ENCODE measurements at places on chromosomes 3 and 15. TPM values are rescaled to one million over a fixed set of nuclear protein-coding genes. Genes with fewer than 3 reads are reported as not detected.
A peak's percentile ranks its signal among the peaks of the same experiment; 100 is the strongest.

GRCh38 chr3:155131104-155131503, 51.0 kb downstream of the MME start:
- peak; percentile 19 for DNase-seq

The GP9 gene
- not detected for total RNA-seq

The ACKR4 gene
- total RNA-seq = not detected

The SNX22 gene
- total RNA-seq = 0.16 TPM

GRCh38 chr3:55501905-55502304, 14.8 kb upstream of the WNT5A start:
- DNase-seq = no peak

The HYAL1 gene
- 0.26 TPM for total RNA-seq

The TMEM40 gene
- total RNA-seq = not detected

- DNase-seq = peak; percentile 27
Measured at GRCh38 chr3:25854635-25855034, 64.7 kb downstream of the OXSM start.

DNA sequence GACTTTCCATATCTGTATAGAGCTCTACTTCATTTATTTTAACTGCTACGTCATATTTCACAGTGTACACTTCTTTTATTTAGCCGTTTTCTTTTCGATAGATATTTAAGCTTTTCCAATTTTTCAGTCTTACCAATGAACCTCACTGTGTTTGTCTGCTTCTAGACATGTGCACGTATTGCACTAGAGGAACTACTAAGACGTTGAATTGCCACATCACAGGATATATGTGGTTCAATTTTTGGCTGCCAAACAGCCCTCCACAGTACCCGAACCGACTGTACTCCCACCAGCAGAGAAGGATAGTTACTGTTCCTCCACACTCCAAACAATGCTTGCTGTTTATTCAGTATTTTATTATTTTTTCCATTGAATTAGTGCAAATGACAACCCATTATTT, 2.0 kb downstream of the NR1I2 start:
- DNase-seq = no peak

- peak; percentile 50 for DNase-seq
Measured at GRCh38 chr3:42906070-42906847, at the start of gene ZNF662. TSS of gene ZNF662 (plus strand) at chr3:42906142. CDS start at chr3:42908115, 1,973 bp downstream.

GRCh38 chr3:115562636-115563267, 60.6 kb upstream of the GAP43 start:
- DNase-seq = no peak

GRCh38 chr3:73018790-73019441, 22.3 kb downstream of the PPP4R2 start:
- DNase-seq = no peak

The GPR62 gene
- not detected for total RNA-seq

DNA sequence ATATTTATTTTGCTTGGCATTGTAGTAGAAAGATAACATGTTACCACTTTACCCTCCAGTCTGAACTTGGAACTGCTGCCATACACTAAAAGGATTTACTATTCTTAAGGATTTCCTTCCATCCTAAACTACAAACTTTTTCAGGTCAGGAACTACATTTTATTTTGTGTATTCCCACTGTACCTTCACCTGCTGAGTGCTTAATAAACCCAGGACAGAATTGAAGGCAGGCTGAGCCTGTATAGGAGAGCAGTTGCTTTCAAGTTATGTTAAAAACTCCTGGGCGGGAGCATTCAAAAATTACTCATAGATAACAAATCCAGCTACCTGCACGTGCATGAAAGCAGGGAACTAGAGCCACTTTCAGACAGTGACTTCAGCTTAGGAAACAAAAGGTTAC, 58.3 kb downstream of the CACNA1D start:
- DNase-seq = no peak

The ZNF280D gene
- 49.8 TPM for total RNA-seq
